ENCODE measurements at places on chromosomes 11 and 22. TPM values are rescaled to one million over a fixed set of nuclear protein-coding genes. Genes with fewer than 3 reads are reported as not detected.

DNA sequence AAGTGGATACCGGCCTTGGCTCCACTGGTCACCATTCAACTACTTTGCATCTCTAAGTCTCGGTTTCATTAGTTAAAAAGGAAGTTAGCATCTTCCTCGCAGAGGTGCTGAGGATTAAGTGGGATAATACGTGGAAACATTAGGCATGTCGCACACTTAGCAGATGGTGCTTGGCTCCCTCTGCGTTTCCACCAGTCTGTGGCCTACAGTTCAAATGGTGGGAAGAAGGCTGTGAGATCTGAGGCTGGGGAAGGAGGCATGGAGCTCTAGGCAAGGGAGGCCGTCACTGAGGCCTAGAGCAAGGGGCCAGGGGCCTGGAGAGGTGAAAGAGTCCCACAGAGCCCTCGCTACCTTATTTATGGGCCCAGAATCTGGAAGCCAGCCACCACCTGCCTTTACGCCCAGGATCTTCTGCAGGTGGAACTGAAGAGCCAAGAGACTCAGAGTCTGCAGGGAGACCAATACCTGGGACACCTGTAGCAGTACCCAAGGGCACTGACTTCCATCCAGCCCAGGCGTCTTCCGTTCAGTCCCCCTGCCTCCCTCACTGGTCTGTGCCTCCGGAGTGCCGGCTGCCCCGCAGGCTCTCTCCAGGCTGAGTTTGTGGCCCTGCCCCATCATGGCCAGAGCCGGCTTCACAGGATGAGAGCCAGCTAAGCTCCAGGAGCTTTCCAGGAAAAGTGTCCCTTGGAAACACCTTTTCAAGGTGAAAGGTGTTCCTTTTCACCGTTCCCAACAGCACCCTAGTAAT, 66.1 kb upstream of the A4GALT start:
- no peak for DNase-seq

- no peak for DNase-seq
These were observed 3.4 kb upstream of the NXPE1 start for GRCh38 chr11:114563077-114563476.

DNA sequence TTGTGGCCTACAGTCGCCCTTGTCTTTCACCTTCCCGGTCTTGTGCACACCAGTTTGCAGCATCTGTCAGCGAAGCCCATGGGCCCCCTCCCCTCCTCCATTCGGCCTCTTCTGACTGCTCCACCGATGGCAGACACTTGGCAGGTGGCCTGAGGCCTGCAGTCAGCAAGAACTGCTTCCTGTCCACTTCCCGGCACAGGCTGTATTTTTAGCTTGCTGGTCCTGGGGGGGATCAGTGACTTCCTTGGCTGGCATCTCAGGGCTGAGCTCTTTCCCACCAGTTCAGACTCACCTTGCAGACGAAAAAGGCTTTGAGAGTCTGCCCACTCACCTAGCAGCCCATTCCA, 106.4 kb downstream of the SYN3 start:
- DNase-seq = no peak

KCNA4 gene
- not detected for total RNA-seq

GRCh38 chr11:86537541-86538222, 134.7 kb downstream of the ME3 start:
- DNase-seq = no peak

DNA sequence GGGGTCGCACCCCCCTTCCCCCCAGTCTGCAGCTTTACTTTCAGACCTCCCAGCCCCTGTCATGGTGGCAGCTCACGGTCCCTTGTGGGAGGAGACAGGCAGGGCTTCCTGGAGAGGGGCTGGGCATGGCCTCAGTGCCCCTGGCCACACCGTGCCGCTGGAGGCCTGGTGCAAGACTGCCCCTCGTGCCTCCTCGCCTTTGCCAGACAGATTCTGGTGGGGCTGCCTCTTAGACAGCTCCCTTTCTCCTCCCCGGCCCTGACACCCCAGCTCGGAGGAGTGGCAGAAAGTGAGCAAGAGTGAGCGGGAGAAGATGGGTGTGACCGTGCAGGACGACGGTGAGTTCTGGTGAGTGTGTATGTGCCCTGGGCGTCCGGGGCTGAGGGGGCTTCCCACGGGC, 12.1 kb upstream of the MYO7A start:
- no peak for DNase-seq

GRCh38 chr11:110505528-110506284, 76.0 kb downstream of the FDX1 start:
- DNase-seq = no peak
